Activated CD4-positive, alpha-beta T cell treated with anti-CD3 and anti-CD28 coated beads, Interleukin-2, Interleukin-4, amounts not matched to agents 100 ng/mL and 50 ng/mL, durations not matched to agents 16 hours and 8 hours (primary cell): ENCODE measurements at places on chromosomes 3 and 15.

GRCh38 chr3:182914341-182914740 is 66.0 kb downstream of the DCUN1D1 start:
- DNase-seq: no peak

DNA sequence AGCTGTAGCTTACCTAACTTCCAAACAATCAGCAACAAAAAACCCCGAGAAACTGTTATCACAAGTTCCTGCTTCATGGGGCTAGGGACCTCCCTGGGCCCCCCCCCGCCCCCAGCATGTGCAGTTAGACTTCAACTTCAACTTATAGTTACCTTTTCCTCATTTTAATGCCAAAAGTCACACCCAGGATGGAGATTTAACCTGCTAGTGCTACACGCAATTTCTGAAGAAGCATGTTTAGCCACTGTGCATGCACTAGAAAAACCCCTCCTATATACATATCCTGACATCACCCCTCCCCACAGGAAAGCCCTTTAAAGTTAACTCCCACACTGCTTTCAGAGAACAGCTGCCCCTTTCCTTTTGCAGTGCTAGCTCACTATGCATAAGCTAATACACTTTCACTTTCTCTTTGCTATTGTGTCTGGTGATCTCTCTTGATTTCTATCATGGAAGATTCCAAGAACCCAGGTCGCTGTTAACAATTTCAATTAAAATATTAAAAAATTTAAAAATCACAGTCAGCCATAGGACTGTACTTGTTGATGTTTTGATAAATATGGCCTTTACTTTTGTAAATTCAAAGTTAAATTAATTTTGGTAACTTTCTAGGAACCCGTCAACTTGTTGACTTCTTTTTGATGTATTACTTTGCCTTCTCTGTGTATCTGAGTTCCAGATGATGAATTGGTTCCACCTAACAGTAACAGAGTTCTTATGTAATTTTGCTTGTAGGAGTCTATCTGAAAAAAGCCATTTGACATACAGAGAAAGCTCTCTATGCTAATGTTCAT is 75.2 kb upstream of the ACAD9 start:
- DNase-seq: peak; percentile 94

- DNase-seq: no peak
Observed at GRCh38 chr3:37913522-37913921, 51.8 kb downstream of the CTDSPL start.

GRCh38 chr3:70742081-70742480 is 429.6 kb upstream of the MDFIC2 start:
- DNase-seq: no peak

- no peak for DNase-seq
Observed at GRCh38 chr3:37973246-37974054, 17.1 kb upstream of the VILL start.

GRCh38 chr3:4994823-4995499 is 15.7 kb downstream of the BHLHE40 start:
- no peak for DNase-seq

GRCh38 chr15:80118956-80119355 is 33.8 kb upstream of the FAH start:
- DNase-seq: no peak

GRCh38 chr3:194602669-194603171 is 30.5 kb downstream of the TMEM44 start:
- no peak for DNase-seq

DNA sequence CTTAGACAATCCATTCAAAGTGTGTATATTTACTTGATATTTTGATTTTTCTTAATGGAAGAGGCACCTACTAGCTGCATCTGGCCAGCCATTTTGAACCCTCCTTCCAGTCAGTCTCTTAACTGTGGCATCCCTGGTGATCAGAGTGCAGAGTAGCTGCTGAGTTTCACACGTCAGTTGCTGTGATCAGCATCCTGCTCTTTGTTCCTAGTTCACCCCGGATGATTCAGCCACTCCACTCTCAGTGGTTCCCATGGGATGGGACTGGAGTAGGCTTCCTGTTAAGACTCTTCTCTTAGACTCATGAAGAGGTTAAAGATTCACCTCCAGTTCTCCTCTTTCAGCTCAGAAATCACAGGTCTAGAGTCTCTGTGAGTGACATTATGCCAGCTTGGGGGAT is 75.8 kb downstream of the STXBP5L start:
- DNase-seq: no peak

DNA sequence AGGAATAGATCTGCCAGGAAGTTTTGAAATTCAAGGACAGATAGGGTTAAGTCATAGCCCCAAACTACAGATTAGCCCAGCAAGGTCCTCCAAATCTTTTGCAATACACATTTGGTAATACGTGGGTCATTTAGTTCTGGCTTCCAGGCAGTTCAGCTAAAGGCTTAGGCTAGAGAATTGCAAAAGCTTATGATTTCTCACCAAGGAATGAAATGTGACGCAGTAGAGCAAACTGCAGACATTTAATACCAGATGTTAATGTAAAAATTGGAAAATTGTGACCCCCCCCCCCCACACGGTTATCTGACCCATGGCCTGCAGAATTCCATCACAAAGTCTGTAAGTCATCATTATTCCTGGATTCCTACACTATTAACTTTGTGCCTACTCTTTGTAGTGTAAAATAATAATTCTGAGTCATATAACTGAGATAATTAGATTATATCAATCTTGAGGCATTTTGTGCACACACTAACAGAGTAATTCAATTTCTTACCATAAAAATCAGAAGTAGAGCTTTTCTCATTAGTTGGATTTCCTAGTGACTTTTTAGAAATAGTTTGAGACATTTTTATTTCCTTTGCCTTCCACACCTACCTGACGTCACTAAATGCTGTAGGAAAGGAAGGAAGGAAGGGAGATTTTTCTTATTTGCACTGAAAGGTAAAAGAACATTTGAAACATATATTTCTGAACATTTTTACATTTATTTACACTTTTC is 235.2 kb downstream of the DTWD1 start:
- DNase-seq: no peak

GRCh38 chr15:40333922-40334492 is 6.7 kb downstream of the CCDC9B start:
- DNase-seq: no peak

GRCh38 chr3:161890147-161890625 is 393.6 kb downstream of the OTOL1 start:
- no peak for DNase-seq

DNA sequence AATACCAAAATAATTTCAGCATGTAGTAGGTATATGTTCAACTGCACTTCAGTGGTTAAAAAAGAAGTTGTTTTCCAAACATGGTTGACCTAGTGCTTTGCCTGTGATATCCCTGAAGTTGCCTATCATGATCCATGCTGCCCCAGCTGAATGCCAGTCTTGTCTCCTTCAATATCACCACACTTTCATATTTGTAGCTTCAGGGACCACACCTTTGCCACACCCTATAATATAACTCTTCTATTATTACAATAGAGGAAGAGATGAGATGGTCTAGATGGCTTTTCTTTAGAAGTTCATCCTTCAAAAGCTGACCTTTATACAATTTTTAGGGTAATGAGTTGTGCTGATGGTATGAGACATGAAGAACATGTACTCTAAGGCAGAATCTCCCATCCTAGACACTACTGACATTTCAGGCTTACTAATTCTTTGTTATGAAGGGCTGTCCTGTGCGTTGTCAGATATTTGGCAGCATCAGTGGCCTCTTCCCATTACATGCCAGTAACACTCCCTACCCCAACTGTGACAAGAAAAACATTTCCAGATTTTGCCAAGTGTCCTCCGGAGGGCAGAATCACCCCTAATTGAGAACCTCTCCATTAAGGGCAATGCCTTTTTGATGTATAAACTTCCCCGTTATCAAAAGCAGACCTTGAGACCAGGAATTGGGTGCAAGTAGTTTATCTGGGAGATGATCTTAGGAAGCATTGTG is 76.2 kb upstream of the PLCL2 start:
- DNase-seq: no peak

- no peak for DNase-seq
Observed at GRCh38 chr15:57319226-57319918, 56.9 kb upstream of the CGNL1 start.

DNA sequence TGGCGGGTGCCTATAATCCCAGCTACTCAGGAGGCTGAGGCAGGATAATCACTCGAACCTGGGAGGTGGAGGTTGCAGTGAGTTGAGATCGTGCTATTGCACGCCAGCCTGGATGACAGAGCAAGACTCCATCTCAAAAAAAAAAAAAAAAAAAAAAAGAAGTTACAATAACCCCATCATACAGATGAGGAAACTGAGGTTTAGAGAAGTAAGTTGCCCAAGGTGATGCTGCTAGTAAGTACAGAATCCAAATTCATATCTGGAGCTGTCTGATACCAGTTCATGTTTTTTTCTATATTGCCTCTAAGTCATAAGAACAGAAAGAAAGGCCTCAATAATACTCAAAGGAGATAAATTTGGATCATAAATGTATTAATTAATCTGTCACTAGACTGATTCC is 40.6 kb downstream of the MCF2L2 start:
- DNase-seq: no peak

DNA sequence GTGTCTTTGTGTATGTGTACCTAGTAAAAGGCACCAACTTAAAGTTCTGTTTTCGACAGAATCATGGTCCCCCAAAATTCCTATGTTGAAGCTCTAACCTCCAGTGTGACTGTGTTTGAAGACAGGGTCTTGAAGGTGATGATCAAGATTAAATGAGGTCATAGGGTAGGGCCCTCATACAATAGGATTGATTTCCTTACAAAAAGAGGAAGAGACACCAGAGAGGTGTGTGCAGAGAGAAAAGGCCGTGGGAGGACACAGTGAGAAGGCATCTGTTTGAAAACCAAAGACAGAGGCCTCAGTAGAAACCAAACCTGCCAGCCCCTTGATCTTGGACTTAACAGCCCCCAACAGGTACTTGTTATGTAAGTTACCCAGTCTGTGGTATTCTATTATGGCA is 52.0 kb upstream of the CORO2B start:
- DNase-seq: no peak

DNA sequence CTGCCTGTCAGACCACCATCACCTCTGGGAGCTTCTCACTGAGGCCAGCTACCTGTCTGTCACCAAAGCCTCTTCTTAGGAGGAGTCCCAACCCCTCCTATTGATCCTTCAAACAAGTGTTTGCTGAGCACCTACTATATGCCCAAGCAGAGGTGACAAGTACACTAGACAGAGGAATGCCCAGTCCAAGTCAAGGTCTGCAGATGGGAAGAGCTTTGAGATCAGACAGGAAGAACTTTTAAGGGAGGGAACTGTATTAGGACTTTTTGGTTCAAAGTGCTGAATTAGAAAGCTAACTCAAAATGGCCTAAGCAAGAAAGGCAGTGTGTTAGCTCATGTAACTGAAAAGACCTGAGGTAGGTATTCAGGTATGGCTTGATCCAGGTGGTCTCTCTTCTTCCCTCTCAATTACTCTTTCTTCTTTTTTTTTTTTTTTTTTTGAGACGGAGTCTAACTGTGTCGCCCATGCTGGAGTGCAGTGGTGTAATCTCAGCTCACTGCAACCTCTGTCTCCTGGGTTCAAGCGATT is 3.6 kb upstream of the RAD18 start:
- no peak for DNase-seq

DNA sequence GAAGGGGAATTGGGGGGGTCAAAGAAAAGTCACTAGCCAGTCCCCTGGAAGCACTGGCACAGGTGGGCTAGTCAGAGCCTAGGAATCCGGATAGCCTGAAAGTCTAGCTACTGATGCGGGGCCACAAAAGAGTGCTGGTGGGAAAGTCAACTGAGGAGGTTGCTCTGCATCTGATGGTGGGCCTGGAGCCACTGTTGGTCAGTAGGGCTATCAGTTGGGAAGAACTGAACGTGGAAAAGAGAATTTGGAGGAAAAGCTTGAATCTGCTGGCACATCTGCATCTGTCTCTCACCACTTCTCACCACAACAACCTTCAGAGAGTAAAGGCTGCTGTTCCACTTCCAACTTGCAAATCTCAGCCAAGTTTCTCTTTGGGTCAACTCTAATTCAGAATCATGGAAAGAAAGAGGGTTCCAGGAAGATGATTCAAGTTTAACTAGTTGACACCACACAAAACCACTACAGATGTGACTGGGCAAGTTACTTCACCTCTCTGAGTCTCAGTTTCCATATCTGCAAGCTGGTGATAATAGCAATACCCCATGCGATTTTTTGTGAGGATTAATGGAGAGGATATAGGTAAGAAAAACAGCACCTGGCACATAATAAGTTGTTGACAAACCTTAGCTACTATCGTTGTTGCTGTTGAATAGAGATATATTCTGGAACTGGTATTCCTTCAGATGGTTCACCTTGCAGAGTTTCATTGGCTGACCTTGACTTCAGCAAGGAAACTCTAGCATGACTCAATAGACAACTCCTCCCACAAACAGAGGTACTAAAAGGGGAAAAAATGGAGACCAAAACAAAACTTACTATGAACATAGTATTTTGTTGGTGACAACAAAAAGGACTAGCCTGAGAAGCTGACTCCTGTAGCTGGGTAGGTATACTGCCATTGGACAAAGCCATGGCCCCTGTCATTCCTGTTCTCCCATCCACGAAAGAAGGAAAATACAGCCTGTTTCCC is 280.2 kb upstream of the STT3B start:
- peak; percentile 91 for DNase-seq

- DNase-seq: no peak
Observed at GRCh38 chr3:45123030-45123429, 23.1 kb downstream of the CDCP1 start.

DNA sequence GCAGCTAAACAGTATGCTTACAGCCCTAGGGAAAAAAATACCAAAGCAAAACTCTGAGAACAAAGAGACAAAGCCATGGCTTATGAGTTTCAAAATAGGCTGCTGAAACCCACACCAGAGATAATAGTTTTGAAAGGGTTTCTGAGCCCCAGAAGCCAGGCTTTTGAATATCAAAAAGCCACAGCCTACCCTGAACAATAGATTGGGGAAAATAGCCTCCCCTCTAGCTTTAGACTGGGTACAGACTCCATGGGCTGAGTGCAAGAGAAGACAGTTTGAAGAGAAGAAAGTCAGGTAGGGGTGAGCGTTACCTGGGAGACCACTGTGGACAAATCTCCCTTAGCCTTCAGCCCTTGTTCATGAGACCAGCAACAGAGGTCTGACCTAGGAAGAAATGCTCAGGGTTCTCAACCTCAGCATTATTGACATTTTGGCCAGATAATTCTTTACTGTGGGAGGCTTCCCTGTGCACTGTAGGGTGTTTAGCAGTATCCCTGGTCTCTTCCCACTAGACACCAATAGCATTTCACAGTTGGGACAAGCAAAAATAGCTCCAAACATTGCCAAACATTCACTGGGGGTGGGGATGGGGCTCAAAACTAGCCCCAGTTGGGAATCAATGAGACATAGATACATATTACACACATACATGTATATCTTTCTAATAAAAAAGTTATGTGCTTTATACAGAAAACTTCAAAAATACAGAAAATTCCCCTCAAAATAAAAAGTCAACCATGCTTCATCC is 11.6 kb upstream of the TAFA4 start:
- no peak for DNase-seq
